ENCODE measurements at places on chromosomes 13 and 19. TPM values are rescaled to one million over a fixed set of nuclear protein-coding genes. Genes with fewer than 3 reads are reported as not detected.
A peak's percentile ranks its signal among the peaks of the same experiment; 100 is the strongest.

DNA sequence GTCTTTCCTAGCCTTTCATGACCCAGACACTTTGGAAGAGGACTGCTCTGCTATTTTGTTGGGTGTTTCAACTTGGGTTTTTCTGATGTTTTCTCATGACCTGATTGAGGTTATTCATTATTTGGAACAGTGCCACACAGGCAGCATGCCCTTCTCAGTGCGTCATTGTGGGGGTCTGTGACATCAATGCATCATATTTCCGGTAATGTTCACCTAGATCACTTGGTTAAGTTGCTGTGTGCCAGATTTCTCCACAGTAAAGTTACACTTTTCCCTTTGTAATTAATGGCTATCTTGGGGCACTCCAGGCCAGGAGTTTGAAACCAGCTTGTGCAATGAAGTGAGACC is 124.4 kb downstream of the SIPA1L3 start:
- peaks cover 11% of the 10 kb centered on the region for H3K36me3 ChIP-seq
- H3K27ac ChIP-seq, result no peak overlapping the region
- peaks cover 25% of the 10 kb centered on the region for H3K4me1 ChIP-seq

Gene MAMSTR
- total RNA-seq, result 2.0 TPM

Gene PRR36
- 10.9 TPM for total RNA-seq

DNA sequence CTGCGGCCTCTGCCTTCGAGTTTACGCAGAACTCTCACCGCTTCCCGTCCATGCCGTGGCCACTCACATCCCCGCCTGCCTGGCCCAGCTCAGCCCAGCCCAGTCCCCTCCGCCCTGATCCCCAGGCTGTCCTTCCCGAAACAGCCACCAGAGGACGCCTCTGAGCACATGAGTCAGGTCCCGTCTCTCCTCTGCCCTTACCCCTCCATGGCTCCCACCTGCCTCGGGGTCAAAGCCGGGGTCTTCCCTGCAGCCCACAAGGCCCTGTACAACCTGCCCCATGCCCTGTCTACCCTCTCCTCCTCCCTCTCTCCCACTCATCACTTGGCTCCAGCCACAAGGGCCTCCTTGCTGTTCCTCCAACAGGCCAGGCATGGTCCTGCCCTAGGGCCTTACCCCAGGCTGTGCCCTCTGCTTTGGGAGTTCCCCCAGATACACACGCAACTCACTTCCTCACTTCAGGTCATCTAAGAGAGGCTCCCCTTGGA is 8.1 kb upstream of the SEMA6B start:
- H3K4me1 ChIP-seq, result peaks cover 7% of the 10 kb centered on the region
- no peak for DNase-seq
- no peaks in the 10 kb centered on the region for H3K36me3 ChIP-seq
- no peak overlapping the region for H3K4me3 ChIP-seq
- H3K27ac ChIP-seq, result peak overlapping the region; percentile 9

Gene DACT3
- 24.5 TPM for total RNA-seq

Gene SLC15A1
- 10.9 TPM for total RNA-seq

Gene GSX1
- total RNA-seq, result not detected

- no peaks in the 10 kb centered on the region for H3K4me1 ChIP-seq
- H3K4me3 ChIP-seq, result no peak overlapping the region
- H3K27me3 ChIP-seq, result no peaks in the 10 kb centered on the region
- H3K36me3 ChIP-seq, result no peaks in the 10 kb centered on the region
- H3K27ac ChIP-seq, result no peak overlapping the region
Measured at GRCh38 chr13:96342852-96343465, 253.1 kb downstream of the HS6ST3 start.

DNA sequence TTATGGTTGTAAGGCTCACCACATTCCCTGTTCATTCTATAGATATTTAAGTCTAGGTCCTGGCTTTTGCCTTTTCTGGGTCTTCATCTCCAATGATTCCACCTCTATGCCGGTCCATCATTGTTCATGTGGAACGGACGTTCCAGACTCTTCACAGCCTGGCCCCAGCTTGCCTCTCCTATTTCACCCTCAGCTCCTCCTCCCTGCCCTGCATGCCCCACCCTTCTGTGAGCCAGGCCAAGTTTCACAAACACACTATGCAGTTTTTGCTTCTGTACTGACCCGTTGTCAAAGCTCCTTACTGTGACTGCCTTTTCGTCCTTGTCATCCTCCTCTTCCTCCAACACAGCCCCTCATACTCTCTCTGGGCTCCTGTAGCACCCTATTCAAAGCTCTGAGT is 31.3 kb downstream of the TEX26 start:
- H3K36me3 ChIP-seq, result peaks cover 4% of the 10 kb centered on the region
- H3K4me3 ChIP-seq, result peak overlapping the region; percentile 34
- no peak for DNase-seq
- peaks cover 11% of the 10 kb centered on the region for H3K4me1 ChIP-seq

DNA sequence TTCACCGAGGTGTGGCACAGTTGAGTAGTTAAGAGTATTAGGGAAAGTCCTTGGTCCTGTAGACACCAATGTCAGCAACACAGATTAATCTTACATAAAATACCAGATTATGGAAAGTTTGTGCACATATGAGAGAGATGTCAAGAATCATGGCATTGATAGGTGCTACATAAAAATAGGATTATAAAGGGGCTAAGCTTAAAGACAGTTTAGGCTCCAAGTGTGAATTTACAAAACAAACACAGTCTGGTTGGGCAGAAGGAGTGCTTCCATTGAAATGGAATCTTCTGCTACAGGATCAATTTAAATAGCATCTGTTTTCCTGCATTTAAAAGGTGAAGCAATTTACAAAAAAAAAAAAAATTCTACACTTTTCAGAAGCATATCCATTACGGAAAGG is 292.9 kb downstream of the DNAJC15 start:
- H3K27ac ChIP-seq, result no peak overlapping the region
- peaks cover 13% of the 10 kb centered on the region for H3K4me1 ChIP-seq
- peaks cover 19% of the 10 kb centered on the region for H3K27me3 ChIP-seq

Gene NLRP4
- total RNA-seq, result not detected

GRCh38 chr13:72132075-72132474 is 265.1 kb upstream of the DACH1 start:
- H3K4me3 ChIP-seq, result no peak overlapping the region
- H3K27ac ChIP-seq, result no peak overlapping the region
- DNase-seq, result no peak
- no peaks in the 10 kb centered on the region for H3K27me3 ChIP-seq
- H3K4me1 ChIP-seq, result no peaks in the 10 kb centered on the region
- H3K36me3 ChIP-seq, result no peaks in the 10 kb centered on the region

- H3K4me1 ChIP-seq, result peaks cover 3% of the 10 kb centered on the region
- no peak for DNase-seq
- H3K27me3 ChIP-seq, result peaks cover 15% of the 10 kb centered on the region
Measured at GRCh38 chr19:47309038-47309437, 623 bp upstream of the C5AR1 start.

- no peak overlapping the region for H3K4me3 ChIP-seq
- H3K27me3 ChIP-seq, result peaks cover 25% of the 10 kb centered on the region
- H3K36me3 ChIP-seq, result no peaks in the 10 kb centered on the region
Measured at GRCh38 chr19:3338541-3339181, 27.7 kb upstream of the NFIC start.

GRCh38 chr13:113140677-113141600 is 17.5 kb upstream of the PROZ start:
- DNase-seq, result peak; percentile 64
- no peaks in the 10 kb centered on the region for H3K4me1 ChIP-seq
- no peak overlapping the region for H3K4me3 ChIP-seq
- H3K36me3 ChIP-seq, result no peaks in the 10 kb centered on the region
- no peak overlapping the region for H3K27ac ChIP-seq
- H3K27me3 ChIP-seq, result peaks cover 9% of the 10 kb centered on the region

Gene ADAMTSL5
- total RNA-seq, result 10.6 TPM

GRCh38 chr19:10419646-10420443 is 493 bp upstream of the PDE4A start:
- H3K27me3 ChIP-seq, result peaks cover 84% of the 10 kb centered on the region
- peak overlapping the region; percentile 90 for H3K4me3 ChIP-seq
- no peak for DNase-seq
- peaks cover 3% of the 10 kb centered on the region for H3K36me3 ChIP-seq
- H3K4me1 ChIP-seq, result peaks cover 25% of the 10 kb centered on the region

Gene ZNF431
- total RNA-seq, result 40.6 TPM

DNA sequence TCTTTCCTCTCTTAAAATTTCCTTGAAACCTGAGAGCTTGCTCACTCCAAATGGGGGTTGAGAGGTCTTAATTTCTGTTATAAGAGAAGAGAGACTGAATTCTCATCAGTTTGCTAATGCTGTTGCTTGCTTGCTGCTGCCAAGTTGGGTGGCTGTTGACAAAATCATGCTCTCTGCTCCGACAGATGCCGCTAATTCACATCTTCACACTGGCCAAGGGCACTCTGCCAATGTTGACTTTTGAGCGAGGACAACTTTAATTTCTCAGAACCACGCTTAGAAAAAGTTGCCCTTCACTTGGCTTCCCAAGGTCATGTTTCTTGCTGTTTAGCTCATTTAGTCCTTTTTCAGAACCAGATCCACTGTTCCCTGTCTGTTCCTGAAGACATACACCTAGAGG is 402.9 kb downstream of the HS6ST3 start:
- no peaks in the 10 kb centered on the region for H3K36me3 ChIP-seq
- H3K4me1 ChIP-seq, result peaks cover 7% of the 10 kb centered on the region
- no peak overlapping the region for H3K27ac ChIP-seq
- H3K27me3 ChIP-seq, result no peaks in the 10 kb centered on the region
- no peak overlapping the region for H3K4me3 ChIP-seq

DNA sequence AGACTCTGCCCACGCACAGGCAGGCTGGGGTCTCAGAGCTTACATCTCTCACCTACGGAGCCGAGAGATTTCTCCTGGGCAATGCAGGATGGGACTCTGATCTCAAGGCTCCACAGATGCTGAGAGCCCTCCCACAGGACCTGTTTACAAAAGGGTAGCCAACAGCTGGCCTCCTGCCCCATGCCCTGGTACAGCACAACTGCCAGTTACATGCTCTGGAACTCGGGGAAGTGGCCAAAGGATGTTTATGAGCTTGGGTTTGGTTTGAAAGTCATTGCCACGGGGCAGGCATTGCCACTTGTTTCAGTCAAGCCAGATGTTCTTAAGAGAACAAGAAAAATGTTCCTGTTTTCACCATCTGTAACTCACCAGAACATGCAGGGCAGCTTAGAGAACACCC is 3.5 kb downstream of the DHRS12 start:
- no peak for DNase-seq
- peaks cover 35% of the 10 kb centered on the region for H3K4me1 ChIP-seq
- no peak overlapping the region for H3K27ac ChIP-seq
- H3K4me3 ChIP-seq, result no peak overlapping the region

Gene MEIOSIN
- total RNA-seq, result not detected

DNA sequence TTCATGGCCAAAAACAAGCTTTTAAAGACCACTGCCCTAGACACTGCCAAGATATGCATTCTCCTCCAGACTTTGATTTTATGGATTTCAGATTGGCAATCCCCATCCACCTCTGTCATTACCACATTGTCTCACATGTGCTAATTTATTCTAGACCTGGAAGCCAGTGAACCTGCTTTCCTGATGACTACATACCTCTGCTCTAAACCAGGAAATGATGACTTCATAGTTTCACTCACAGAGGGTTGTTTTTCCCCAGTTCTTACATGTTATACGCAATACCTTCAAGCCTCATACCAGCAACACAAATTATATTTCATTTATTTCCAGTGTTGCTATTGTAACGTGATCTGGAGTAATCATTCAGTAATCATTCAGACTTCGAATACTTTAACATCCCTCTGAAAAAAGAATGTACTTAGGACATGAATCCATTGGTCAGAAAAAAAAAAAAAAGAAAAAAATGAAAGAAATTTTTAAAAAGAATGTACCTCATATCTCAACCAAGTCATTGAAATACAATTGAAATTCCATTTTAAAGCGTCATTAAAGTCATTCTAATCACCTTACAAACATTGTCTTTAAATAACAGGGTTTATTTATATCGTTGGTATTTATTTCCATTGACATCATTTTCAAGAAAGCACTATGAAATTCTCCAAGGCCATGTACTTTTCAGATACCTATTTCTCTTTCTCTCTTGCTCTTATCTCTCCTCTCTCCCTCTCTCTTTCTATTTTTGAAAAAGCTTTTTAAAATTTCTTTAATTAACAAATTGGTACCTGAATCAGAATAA is 33.4 kb upstream of the KLF5 start:
- H3K4me3 ChIP-seq, result no peak overlapping the region
- H3K4me1 ChIP-seq, result no peaks in the 10 kb centered on the region
- no peak for DNase-seq
- peak overlapping the region; percentile 45 for H3K27ac ChIP-seq
- H3K27me3 ChIP-seq, result no peaks in the 10 kb centered on the region

DNA sequence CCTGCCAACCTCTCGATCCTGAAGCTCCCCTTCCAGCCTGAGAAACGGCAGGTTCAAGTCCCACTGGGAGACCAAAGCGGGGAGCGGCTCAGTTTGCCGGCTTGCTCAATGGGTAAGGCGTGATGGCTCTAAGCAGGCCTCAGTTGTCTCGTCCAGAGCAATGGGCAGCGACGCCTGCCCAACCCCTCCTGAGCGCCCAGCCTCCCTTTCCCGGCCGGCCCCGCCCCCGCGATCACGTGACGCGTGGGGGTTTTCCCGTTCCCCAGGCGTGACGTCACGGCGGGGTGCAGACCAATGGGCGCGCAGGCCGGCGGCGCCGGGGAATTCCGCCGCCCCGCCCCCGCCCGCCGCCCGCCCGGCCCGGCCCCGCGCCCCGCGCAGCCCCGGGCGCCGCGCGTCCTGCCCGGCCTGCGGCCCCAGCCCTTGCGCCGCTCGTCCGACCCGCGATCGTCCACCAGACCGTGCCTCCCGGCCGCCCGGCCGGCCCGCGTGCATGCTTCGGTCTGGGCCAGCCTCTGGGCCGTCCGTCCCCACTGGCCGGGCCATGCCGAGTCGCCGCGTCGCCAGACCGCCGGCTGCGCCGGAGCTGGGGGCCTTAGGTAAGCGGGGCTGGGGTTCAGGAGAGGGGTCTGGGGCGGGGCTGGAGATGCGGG is at the start of gene RELB:
Gene RELB (plus strand): TSS at position 378 of the 653 bp plus-strand sequence. CDS start 116 bp downstream, at position 494.
- peaks cover 10% of the 10 kb centered on the region for H3K4me1 ChIP-seq
- DNase-seq, result peak; percentile 96
- H3K4me3 ChIP-seq, result peak within 1 kb of the TSS; percentile 96
- no peaks in the 10 kb centered on the region for H3K36me3 ChIP-seq
- H3K27me3 ChIP-seq, result no peaks in the 10 kb centered on the region

- H3K4me1 ChIP-seq, result peaks cover 4% of the 10 kb centered on the region
- no peak overlapping the region for H3K27ac ChIP-seq
- no peaks in the 10 kb centered on the region for H3K36me3 ChIP-seq
- H3K27me3 ChIP-seq, result peaks cover 3% of the 10 kb centered on the region
- no peak overlapping the region for H3K4me3 ChIP-seq
- DNase-seq, result no peak
Measured at GRCh38 chr13:78934336-78934735, 275.4 kb upstream of the OBI1 start.

GRCh38 chr19:14369399-14370168 is 11.7 kb upstream of the ADGRE5 start:
- no peaks in the 10 kb centered on the region for H3K36me3 ChIP-seq
- peaks cover 2% of the 10 kb centered on the region for H3K27me3 ChIP-seq
- no peak overlapping the region for H3K4me3 ChIP-seq
- H3K4me1 ChIP-seq, result peaks cover 35% of the 10 kb centered on the region

Gene WTIP
- total RNA-seq, result 29.3 TPM

- peaks cover 37% of the 10 kb centered on the region for H3K27me3 ChIP-seq
- no peak overlapping the region for H3K4me3 ChIP-seq
- H3K27ac ChIP-seq, result no peak overlapping the region
- H3K4me1 ChIP-seq, result no peaks in the 10 kb centered on the region
- peak; percentile 73 for DNase-seq
Measured at GRCh38 chr13:26529441-26529840, 28.0 kb upstream of the WASF3 start.

Gene SBSN
- total RNA-seq, result 0.53 TPM

Gene ANKRD24
- 0.48 TPM for total RNA-seq

Gene GAS6
- 102 TPM for total RNA-seq

Gene NXNL1
- not detected for total RNA-seq

Gene LRFN3
- total RNA-seq, result 17.3 TPM

Gene EPN1
- total RNA-seq, result 121 TPM

Data from type B pancreatic cell (in vitro differentiated cells).